ENCODE measurements at places on chromosomes 6 and 20.

GRCh38 chr20:20503777-20504530 is 136.1 kb downstream of the INSM1 start:
- DNase-seq, result no peak

- no peak for DNase-seq
Observed at GRCh38 chr6:70860045-70860444, 96.8 kb downstream of the B3GAT2 start.

DNA sequence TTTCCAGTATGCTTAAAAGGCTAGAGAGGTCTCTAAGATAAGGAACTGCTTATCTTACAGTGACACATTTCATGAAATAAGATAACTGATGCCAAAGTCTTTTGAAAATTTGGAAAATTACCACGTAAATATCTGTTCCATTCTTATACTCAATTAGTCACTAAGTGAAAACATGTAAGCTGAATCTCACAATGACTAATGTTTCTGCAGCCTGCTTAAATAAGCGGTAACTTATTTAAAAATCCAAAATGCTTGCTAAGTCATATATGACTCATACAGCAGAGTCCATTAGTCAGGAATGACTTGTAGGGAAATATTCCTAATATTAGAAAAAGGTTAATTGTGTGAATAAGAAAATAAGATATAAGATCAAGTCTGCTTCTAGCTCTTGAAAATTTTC is 27.8 kb upstream of the LGSN start:
- peak; percentile 91 for DNase-seq

GRCh38 chr6:11734861-11735613 is 43.6 kb downstream of the ADTRP start:
- DNase-seq, result peak; percentile 37

GRCh38 chr6:36724514-36725390 is 27.1 kb downstream of the RAB44 start:
- peak; percentile 59 for DNase-seq

DNA sequence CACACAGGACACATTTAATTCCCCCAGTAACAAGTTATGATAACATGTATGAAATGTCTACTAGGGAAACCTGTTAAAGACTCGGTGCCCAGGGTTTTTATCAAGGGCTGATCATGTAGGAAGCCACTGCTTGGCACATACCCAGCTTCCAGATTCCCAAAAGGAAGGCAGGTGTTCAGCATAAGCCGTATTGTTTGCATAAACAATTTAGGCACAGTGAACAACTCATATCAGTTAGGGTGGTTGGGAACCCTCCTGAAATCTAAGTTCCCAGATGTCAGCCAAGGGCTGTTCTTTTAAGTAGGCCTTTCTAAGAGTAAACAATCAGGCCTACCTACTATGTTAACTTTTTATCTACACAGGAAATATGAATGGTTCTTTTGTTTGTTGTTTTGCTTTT is 74.1 kb downstream of the ASXL1 start:
- DNase-seq, result no peak

DNA sequence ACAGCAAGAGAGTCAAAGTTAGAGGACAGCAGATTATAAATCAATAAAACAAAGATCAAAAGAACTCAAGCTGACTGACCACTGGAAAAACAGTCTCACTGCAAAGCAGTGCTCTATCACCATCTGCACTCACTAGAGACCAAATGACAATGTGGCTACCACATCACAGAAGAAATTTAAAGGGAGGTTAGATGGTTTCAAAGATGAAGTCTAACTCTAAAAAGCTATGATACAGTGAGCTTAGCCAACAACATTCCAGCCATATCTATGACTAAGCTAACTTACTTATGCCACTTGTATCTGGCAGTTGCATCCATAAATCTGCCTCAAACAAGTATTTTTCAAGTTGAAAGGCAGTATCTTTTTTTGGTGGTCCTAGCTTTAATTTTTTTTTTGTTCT is 68.6 kb downstream of the ARHGAP18 start:
- no peak for DNase-seq
